NCI-H510A treated with DMSO at 0.1 percent for 48 hours (cell line): ENCODE measurements at places on chromosomes 12 and 14.

- DNase-seq, result no peak
These were observed 16.3 kb downstream of the TRPV4 start for GRCh38 chr12:109816870-109817269.

GRCh38 chr14:35352274-35353233 lies 52.0 kb downstream of the NFKBIA start:
- DNase-seq, result no peak

GRCh38 chr12:131729254-131729955 lies 18.5 kb downstream of the SFSWAP start:
- DNase-seq, result no peak

GRCh38 chr12:41058266-41058665 lies 129.9 kb upstream of the PDZRN4 start:
- no peak for DNase-seq

DNA sequence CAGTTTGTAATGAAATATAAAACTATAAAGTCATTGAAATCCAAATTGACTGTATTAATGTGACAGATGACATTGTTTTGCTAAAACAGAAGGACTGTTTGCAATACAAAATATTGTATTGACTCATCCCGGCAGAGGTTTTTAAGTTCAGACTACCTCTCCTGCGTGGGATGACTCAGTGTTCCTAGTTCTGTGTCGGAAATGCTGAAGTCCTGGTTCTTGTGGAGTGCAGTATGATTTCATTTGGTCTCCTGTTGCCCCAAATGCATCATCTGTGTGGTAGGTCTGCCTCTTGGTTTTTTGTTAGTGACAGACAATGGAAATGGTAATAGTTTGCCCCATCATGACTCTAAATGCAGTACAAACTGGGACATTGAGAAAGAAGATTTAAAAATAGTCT lies 27.8 kb downstream of the PELI2 start:
- DNase-seq, result no peak
